Hematopoietic multipotent progenitor cell (in vitro differentiated cells): ENCODE measurements at places on chromosomes 7 and 10.

DNA sequence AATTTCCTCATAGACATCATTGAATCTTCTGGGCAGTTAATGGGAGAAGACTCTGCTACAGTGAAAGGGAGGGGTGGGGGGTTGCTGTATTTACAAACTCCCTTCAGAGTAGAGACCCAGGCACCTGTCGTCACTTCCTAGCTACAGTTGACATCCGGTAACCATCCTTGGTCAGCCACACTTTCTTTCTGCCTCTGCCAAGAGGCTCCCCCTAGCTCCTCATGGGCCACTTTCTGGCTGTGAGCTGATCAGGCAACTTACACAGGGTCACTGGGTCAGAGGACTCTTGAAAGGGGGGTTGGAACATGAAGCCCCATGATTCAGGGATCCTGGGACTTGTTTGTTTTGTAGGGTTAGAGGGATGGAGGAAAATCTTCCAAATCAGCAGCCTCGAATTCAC lies 1.2 kb downstream of the TECPR1 start:
- DNase-seq = no peak

- DNase-seq = no peak
Observed at GRCh38 chr7:126398851-126399529, 853.8 kb downstream of the GRM8 start.

DNA sequence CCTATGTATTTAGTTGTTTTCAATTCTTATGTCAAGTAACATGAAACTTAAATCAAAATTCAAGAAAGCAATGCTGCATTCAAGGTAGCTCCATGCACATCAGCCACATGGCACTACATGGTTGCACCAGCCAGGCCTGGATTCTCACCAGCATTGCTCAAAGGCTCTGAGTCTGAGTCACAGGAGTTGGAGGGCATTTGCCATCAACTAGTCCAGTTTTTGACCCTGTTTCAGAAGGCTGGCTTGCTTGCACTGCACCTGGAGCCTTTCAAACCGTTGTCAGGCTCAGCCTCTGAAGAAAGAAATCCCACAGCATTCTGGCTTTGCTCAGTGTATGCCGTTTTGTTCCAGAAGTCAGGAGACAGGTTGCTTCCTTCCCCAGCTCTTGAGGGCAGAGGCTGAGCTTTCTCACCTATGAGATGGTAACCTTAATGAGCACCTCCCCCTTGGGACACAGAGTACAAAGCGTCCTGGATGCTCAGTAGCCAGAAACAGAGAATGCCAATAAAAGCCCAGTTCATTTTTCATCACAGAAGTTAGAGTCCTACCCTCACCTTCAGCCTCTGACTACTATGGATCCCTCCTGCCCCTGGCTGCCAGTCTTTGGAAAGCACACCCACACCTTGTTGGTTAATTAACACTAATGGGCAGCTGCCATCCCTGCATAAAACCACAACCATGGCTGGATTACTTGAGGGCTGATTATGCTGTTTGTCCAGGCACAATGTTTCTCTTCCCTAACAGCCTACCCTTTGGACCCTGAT lies 288.4 kb upstream of the LRRTM3 start:
- no peak for DNase-seq

DNA sequence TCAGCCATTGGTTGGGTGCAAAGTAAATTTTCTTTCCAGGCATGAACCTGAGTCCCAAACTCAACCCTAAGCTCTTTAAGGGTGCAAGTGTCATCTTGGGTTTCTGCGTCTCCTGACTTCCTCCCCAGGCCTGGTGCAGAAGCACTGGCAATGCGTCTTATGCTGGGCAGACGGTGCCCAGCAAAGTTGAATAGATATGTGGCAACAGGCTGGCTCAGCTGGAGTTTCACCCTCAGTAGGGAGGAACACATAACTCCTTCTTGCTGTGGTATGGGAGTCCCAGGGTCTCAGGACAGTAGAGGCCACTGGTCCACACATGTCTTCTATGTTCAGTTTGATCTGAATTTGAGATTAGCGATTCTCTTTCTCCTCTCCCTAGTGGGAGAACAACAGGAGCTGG lies 181.3 kb downstream of the RPS24 start:
- DNase-seq = no peak

- no peak for DNase-seq
Observed at GRCh38 chr7:69843653-69844052, 245.4 kb downstream of the AUTS2 start.

- no peak for DNase-seq
Observed at GRCh38 chr7:48887500-48887899, 36.8 kb upstream of the CDC14C start.

DNA sequence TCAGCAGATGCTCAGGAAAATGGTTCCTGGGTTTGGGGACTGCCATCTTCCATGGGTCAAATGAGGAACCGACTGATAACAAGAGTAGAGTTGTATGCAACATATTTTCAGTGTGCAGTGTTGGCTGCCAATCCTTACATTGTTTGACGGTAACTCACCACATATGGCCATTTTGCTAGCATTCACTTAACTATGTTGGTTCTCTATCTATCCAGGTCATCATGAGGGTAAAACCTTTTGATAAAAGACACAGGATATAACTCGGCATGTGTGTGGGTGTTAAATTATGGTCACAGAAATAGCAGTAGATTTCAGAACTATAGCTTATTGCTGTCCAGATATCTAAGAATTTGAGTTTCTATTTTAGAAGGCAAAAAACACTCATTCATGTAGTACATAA lies 140.7 kb upstream of the AOAH start:
- DNase-seq = no peak

DNA sequence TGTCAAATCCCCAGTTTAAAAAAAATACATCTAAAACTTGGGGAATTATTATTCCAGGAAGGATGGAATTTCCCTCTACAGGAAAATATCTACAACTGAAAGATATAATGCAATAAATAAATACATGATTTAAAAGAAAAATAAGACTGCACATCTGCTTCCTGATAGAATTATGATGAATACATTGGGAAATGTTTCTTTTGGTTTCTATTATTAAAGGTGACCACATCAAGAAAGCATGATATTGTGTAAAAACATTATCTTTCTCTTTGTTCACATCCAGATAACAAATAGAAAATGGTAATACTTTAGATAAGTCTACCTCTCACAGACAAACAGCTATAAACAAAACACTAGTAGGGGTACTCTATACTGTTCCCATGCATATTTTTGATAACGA lies 19.2 kb downstream of the SEMA3D start:
- DNase-seq = no peak

GRCh38 chr10:35517431-35518181 lies 87.5 kb upstream of the GJD4 start:
- no peak for DNase-seq

GRCh38 chr10:21520949-21521348 lies 4.5 kb downstream of the SKIDA1 start:
- DNase-seq = no peak

DNA sequence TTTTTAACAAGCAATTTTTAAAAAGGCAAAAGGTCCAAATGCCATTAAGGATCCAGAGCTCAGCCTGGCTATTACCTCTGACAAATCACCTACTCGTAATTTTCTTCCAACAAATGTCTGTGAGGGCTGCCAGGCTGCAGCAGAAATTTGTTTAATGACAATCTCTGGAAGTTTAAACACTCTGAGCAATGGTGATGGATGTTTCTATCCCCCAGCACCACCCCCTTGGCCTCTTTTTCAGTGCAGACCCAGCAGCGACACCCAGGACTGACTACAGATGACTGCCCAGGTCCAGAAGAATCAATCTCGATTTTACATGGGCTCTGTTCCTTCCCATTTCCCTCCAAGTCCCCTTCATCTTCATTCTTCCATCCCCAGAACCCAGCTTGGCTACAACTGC lies 201.4 kb upstream of the AOAH start:
- no peak for DNase-seq
